ENCODE measurements at places on chromosomes 2 and 18. TPM values are rescaled to one million over a fixed set of nuclear protein-coding genes. Genes with fewer than 3 reads are reported as not detected.

- no peak for DNase-seq
Observed at GRCh38 chr2:240643093-240643810, 18.0 kb downstream of the GPR35 start.

GRCh38 chr2:239648607-239649006, 247.8 kb upstream of the HDAC4 start:
- DNase-seq = no peak

DNA sequence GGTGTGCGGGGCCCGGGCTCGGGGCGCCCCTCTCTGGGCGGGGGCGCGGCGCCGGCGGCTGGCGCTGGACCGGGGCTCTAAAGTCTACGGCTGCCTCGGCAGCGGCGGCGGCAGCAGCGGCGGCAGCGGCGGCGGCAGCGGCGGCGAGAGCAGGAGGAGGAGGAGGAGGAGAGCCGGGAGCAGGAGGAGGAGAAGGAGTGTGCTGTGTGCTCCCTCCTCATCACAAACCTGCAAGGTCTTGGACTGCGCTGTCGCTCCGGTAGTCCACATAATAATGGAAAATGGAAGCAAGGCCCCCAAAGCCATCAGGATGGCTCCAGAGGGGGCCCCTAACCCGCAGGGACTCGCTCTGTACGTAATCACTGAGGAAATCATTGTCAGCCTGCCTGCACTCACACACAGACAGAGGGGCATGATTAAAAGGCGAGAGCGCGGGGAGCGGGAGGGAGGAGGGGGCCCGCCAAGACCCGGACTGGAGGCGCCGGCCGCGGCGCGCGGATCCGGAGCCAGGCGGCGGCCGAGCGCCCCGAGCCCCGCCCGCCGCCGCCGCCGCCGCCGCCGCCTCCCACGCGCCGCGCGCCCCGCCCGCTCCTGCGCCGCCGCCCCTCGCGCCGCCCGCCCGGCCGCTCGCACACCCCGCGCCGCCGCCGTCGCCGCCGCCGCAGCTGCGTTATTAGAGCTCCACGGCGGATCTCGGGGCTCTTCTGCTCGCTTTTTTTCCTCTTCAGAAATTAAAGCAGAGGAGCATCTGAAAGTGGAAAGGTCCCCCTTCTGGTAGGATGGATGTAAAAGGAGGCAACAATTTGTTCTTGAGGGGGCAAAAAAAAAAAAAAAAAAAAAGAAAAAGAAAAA, at the start of gene ZNF521:
Gene ZNF521 (minus strand): TSS at position 390 of the 852 bp plus-strand sequence. CDS start 1,220 bp downstream, outside the sequence.
- peak; percentile 88 for DNase-seq

- DNase-seq = peak; percentile 76
Observed at GRCh38 chr2:26011990-26012856, 21.7 kb upstream of the RAB10 start.

DNA sequence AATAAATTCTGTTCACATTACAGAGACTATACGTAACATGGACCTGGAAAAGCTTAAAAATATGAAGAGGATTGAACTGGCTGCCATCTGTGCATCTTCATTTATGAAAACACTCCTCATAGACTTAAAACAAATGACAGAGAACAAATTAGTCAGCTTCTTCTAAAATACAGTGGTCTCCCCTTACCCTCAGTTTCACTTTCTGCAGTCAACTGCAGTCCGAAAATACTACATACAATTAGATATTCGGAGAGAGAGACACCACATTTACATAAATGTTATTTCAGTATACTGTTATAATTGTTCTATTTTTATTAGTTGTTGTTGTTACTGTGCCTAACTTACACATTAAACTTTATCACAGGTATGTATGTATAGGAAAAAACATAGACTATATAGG, 6.5 kb downstream of the RNF103 start:
- DNase-seq = no peak

- no peak for DNase-seq
Observed at GRCh38 chr18:49697049-49697448, 116.3 kb downstream of the ACAA2 start.

- no peak for DNase-seq
Observed at GRCh38 chr2:209533391-209533790, 109.5 kb downstream of the MAP2 start.

Gene KCNJ13
- total RNA-seq = 0.12 TPM

All from H4 (cell line).